ENCODE measurements at places on chromosomes 16 and 17.

GRCh38 chr16:68190736-68191510 lies 45.0 kb downstream of the ESRP2 start:
- DNase-seq: no peak

GRCh38 chr17:79391376-79392233 lies 219.2 kb downstream of the RBFOX3 start:
- peak; percentile 60 for DNase-seq

GRCh38 chr16:75263963-75264445 lies 12.6 kb upstream of the BCAR1 start:
- no peak for DNase-seq

GRCh38 chr17:43418441-43419374 lies 19.9 kb downstream of the ARL4D start:
- DNase-seq: no peak

GRCh38 chr17:74454197-74455024 lies 12.0 kb upstream of the CD300A start:
- peak; percentile 92 for DNase-seq

GRCh38 chr16:886084-886543 lies 84.7 kb downstream of the LMF1 start:
- no peak for DNase-seq
